Hematopoietic multipotent progenitor cell treated with erythropoietin and hydrocortisone succinate and interleukin-3 and kit ligand, for 8 days (in vitro differentiated cells): ENCODE measurements at places on chromosomes 5 and 9.

DNA sequence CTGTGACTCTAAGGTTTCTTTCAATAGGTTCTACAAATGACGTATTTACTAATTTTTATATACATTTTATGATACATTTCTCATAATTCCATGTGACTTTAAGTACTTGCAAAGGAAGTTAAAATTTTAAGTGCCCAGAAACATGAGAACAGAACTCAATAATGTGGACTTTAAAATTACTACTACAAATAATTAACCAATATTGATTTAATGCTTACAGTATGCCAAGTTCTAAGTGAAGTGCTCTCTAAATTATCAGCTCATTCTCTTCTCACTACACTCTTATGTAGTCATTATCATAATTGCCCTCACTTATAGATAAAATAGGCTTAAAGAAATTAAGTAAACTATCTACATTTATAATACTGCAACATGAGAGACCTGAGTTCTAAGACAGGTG is 1690.7 kb upstream of the CDH9 start:
- DNase-seq = no peak

GRCh38 chr9:98516897-98517503 is 191.7 kb downstream of the GABBR2 start:
- DNase-seq = no peak

DNA sequence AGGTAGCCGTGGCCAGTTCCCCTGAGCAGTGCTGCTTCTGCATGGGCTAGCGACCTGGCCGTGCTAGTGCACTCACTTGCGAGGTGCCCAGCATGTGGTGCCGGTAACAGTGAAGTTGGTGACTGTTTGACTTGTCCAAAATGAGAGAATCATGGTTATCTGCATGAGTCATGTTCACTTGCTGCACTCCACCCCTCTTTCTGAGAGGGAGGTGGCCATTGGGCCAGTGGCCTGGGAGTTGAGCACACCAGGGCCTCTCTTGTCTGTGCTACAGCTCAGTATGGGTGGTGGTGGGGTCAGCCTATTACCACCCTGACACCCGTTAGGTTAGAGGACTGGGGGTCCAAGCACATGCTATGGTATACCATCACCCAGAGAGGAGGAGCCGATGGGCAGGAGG is 55.4 kb upstream of the GARNL3 start:
- no peak for DNase-seq

DNA sequence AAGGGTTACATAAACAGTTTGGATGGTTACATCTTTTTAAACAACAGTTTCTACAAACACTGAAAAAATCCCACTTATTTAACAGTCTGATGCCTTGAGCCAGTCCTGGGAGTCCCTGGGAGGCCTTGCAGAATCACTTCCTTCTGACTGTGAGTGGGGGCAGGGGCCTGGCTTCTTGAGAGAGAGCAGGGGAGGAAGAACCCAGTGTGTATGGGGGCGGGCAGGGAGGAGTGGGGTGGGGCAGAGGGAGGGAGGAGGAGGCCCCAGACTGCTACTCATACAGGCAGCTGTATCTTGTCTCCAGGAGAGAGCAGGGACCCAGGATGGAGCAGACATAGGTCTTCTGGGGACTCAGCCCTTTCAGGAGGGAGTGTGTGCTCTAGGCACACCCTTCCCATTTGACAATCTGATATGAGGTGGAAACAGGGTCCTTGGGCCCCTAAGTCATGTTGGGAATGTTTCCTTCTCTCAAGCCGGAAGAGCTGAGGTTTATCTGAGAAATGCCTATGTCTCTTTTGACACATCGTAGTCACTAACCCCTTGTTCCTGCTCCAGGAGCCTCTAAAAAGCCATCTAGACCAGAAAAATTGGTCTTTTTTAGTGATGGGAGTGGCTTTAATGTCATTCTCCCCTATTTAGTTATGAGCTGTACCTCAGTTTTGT is 52.8 kb downstream of the IRF1 start:
- DNase-seq = peak; percentile 51

- no peak for DNase-seq
These were observed 51.5 kb downstream of the KLF9 start for GRCh38 chr9:70362952-70363351.

GRCh38 chr9:95004411-95005277 is 278.1 kb downstream of the AOPEP start:
- DNase-seq = no peak

DNA sequence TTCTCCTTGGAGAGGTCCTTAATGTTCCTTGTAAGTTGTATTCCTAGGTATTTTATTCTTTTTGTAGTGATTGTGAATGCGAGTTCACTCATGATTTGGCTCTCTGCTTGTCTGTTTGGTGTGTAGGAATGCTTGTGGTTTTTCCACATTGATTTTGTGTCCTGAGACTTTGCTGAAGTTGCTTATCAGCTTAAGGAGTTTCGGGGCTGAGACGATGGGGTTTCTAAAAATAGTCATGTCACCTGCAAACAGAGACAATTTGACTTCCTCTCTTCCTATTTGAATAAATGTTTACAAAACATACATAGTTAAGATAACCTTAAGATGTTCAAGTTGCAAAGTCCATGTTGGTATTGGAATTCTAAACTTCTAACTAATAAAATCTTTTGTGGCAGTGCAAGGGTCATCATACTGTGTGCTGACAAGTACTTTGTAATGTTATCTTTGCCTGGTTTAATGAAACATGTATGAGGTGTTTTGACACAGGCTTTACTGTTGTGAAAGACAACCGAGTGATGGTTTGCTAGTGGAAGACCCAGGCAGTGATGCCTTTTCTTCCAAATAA is 286.2 kb downstream of the MRPS30 start:
- no peak for DNase-seq
